Cardiac fibroblast (primary cell): ENCODE measurements at places on chromosomes 3 and 15.

GRCh38 chr3:137762674-137763593, 1.2 kb upstream of the SOX14 start:
- no peak for DNase-seq

DNA sequence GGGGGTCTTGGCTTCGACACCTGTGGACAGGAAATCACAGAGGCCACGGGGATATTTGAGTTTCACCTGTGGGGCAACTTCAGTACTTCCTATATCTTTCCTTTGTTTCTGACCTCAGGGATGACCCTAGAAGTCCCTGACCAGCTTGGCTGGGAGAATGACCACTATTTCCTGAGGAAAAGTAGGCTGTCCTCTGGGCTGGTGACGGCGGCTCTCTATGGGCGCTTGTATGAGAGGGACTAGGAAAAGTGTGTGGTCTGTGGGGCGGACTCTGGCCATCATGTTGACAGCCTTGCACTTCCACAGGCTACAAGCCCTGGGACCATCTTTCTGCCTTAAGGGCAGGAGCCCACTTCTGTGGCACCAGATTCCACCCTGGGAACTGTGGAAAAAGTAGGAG, 43.7 kb downstream of the BTD start:
- DNase-seq: no peak

GRCh38 chr3:46866720-46867549, 3.7 kb upstream of the MYL3 start:
- DNase-seq: peak; percentile 59

GRCh38 chr15:85671156-85671555, 123.6 kb downstream of the KLHL25 start:
- DNase-seq: no peak

DNA sequence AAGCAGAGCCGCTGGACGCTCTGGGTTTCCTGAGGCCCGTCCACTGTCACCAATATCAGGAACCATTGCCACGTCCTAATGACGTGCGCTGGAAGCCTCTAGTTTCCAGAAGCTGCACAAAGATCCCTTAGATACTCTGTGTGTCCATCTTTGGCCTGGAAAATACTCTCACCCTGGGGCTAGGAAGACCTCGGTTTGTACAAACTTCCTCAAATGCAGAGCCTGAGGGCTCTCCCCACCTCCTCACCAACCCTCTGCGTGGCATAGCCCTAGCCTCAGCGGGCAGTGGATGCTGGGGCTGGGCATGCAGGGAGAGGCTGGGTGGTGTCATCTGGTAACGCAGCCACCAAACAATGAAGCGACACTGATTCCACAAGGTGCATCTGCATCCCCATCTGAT, 3.3 kb downstream of the RHO start:
- no peak for DNase-seq

- no peak for DNase-seq
Observed at GRCh38 chr3:134665243-134665642, 14.4 kb upstream of the KY start.

DNA sequence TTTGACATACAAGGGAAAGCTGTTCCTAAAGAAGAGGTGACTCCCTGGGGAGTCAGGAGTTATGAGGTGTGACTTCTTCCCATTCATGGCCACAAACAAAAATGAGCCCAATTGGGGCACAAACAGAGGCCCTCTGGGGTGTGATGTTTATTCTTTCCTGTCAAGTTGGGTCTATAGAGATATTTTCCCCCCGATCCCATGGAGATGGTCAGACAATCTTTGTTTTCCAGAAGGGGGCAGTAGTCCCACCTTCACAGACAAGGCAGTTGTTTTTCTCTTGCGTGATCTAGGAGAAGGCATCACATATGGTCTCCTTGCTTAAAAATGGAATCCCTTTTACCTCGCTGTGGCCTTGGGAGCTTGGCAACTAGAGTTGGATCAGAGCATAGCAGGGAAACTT, 110.3 kb downstream of the MFSD1 start:
- peak; percentile 17 for DNase-seq

DNA sequence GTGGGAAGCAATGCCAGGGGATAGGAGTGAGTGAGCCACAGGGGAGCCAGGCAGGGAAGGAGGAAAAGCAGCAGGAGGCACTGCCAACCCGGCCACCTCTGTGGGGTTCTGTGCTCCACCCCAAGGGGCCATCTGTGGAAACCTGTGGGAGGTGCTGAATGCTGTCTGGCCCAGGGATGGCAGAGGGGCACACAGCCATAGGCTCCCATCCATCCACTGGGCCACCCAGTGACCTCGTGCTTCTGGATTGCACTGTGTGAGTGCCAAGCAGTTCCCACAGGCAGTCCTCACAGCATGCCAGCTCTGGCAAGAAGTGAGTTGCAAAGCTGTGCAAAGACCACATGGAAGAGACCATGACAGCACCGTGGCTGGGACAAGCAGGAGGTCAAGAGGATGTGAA, 27.5 kb downstream of the DNAJB8 start:
- DNase-seq: no peak

- no peak for DNase-seq
Observed at GRCh38 chr15:50247819-50248655, 17.5 kb downstream of the HDC start.

DNA sequence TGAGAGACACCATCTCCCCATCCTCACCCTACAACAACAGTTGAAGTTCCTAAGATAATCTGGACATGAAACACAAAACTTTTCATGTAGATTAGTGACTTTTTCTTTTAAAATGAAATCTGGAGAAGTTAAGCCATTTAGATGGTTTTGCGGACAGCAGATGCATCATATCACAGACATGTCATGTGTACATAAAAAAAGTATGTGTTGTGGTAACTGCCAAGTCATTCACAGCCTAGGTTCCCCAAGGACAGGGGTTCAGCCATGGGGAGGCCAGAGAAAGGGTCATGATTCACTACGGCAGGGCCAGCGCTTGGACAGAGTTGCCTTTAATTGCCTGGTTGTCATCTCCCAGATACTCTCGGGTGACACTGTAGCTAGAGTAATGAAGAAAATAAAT, 163.2 kb downstream of the PDZRN3 start:
- peak; percentile 81 for DNase-seq

DNA sequence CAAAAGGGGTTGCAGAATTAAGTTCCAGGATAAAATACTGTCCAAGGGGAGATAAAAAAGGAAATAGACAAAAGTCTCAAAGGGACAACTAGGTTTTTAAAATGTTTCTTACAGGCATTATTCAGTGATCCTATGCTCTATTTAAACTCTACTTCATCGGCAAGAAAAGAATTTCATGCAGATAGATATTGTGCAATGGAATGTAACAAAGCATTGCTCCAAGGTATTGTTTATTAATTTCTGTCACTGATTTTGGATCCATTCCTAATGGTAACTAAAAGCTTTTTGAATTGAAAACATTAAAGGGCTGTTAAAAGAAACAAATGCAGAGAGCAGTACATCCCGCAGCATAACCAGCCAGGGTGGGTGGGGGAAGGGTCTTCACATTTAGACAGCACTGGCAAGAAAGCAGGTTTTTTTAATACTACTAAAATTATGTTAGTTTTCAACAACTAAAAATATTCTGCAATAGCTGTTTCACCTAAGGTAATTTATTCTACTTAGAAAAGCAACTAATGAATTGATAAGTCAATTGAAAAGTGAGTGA, 82.9 kb downstream of the THBS1 start:
- no peak for DNase-seq

DNA sequence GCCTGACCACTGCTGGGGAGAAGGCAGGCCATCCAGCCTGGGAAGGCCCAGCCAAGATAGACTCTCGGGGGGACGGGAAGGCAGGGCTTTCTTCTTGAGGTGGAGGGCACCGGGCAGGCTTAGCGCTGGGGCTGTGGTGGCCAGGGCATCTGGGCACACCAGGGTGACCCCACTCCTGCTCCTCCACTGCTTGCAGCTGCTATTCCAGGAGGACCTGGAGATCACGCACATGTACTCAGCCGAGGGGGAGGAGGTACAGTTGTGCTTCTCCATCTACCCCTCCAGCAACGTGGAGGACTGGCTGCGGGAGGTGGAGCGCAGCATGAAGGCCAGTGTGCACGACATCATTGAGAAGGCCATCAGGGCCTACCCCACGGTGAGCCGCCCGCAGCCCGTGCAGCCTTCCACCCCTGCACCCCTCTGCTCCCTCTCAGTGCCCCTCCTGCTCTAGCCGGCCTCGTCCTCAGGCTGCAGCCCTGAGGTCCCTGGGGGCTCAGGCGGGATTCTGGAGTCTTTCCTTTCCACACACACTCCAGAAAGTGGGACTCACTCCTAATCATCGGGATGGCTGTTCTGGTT, 42.3 kb downstream of the DNAH1 start:
- no peak for DNase-seq

DNA sequence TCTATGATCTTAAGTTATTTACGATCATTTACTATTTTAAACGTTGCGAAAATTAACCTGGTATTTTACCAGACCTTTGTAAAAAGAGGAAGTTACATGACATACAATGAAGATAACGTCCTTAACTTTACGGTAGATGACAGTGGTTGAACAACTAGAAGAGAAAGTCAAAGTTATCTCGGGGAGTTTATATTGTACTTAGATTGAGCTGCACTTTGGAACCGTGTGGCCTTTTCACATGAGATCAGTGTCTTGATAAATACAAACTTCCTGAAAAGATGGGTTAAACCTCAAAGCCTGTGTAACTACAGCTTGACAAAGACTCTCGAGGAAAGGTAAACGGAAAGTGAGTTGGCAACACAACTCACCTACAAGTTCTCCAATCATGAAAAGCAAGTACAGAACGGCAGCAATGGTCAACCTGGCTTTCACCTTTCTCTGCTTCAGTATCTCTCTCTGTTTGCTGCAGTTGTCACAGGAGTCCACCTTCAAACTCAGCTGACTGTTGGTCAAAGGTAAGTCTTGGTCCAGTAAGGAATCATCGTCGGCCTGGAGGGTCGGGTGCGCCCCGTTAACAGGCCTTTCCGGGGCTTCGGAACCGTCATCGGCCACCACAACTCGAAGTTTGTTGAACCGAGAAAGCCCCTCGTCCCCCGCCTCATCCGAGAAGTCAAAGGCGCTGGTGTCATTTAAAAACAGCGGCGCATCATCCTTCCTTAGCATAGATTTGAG, 793 bp downstream of the SLC30A4 start:
- DNase-seq: peak; percentile 9

- peak; percentile 74 for DNase-seq
Observed at GRCh38 chr3:28667646-28668621, 319.3 kb upstream of the AZI2 start.

GRCh38 chr3:165206454-165207266, 10.5 kb upstream of the SLITRK3 start:
- peak; percentile 82 for DNase-seq

DNA sequence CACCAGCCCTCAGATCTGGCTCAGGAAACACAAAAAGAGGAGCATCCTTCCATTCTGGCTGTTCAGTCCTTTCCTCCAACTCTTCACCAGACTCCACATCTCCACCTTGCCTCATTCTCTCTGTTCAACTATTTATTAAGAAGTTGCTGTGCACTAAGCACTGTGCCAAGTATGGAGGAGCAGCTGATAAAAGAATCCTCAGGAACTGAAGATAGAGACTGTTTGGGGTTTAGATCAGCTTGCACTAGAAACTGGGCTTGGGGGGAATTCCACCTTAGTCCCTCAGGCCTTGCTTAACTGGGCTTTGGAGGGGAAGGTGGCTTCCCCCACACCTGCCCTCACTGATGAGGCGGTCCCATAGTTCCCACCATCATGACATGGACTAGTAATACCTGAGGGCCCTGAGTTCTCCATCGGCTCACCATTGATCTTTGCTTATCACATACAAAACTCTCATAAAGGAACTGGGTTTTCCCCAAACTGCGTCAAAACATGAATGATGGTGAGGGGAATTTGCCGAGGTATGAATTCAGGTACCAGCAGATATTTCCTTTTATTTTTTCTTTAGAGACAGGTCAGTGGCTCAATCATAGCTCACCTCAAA, 1.7 kb upstream of the CCR8 start:
- DNase-seq: no peak

DNA sequence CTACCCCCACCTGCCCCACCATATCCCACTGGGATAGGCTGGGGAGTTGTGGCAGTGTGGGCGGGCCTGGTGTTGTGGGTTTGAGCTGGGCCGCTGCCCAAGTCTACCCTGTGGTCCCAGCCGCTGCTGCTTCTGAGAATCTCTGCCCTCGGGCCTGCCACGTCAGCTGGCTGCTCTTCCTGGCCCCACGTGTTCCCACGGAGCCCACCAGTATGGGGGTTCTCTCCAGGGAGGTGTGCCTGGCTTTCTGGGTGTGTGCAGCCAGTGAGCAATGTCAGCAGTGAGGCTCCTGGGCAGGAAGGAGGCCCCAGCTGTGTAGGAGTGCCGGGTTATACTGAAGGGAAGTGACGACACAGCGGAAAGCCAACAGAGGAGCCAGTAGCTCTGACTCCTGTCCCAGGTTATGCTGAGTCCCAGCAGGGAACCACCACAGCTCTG, 10.5 kb downstream of the GNAI2 start:
- DNase-seq: peak; percentile 87

- peak; percentile 80 for DNase-seq
Observed at GRCh38 chr15:59232476-59232875, 25.8 kb downstream of the LDHAL6B start.

DNA sequence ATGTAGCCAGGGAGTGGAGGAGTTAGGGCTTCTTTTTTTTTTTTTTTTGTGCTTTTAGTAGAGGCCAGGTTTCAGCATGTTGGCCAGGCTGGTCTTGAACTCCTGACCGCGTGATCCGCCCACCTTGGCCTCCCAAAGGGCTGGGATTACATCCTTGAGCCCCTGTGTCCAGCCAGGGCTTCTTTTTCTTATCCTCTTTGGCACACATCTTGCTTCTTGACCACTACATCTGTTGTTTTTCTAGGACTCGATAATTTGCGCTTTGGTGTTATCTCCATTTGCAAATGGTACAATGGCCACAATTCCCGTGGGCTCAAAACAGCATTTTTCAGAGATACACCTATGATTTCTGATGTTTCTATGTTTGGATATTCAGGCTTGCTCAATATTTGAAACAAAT, 4.2 kb downstream of the SKIL start:
- no peak for DNase-seq

GRCh38 chr3:140443073-140443472, 234.8 kb upstream of the TRIM42 start:
- no peak for DNase-seq

- DNase-seq: no peak
Observed at GRCh38 chr3:52279596-52279995, 1.1 kb upstream of the WDR82 start.

- peak; percentile 77 for DNase-seq
Observed at GRCh38 chr3:186025161-186025560, 83.7 kb downstream of the ETV5 start.

DNA sequence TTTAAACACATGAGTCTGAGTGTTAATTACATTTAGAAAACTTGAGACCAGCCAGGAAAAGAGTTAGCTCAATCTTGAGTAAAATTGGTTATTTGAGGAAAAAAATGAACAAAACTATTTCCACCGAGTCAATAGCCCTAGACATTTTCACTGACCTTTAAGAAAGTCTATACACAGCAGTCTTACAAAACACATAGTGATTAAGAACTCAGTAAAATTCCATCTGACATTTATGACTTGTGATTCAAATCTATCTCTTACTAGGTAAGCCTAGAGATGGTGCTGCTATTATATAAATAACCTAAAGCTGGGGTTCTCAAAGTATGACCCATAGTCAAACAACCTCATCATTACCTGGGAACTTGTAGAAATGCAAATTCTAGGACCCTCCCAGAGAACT, 109.1 kb upstream of the COL8A1 start:
- DNase-seq: no peak

GRCh38 chr3:147410116-147410525, 956 bp downstream of the ZIC1 start:
- no peak for DNase-seq

- peak; percentile 90 for DNase-seq
Observed at GRCh38 chr3:149547954-149548668, 73.6 kb downstream of the TM4SF4 start.
